Renal cortical epithelial cell (primary cell): ENCODE measurements at places on chromosomes 4 and X.

- DNase-seq = no peak
Measured at GRCh38 chr4:87321888-87322287, 794 bp downstream of the HSD17B13 start.

- DNase-seq = peak; percentile 83
Measured at GRCh38 chr4:3461515-3462291, 1.4 kb upstream of the DOK7 start.

DNA sequence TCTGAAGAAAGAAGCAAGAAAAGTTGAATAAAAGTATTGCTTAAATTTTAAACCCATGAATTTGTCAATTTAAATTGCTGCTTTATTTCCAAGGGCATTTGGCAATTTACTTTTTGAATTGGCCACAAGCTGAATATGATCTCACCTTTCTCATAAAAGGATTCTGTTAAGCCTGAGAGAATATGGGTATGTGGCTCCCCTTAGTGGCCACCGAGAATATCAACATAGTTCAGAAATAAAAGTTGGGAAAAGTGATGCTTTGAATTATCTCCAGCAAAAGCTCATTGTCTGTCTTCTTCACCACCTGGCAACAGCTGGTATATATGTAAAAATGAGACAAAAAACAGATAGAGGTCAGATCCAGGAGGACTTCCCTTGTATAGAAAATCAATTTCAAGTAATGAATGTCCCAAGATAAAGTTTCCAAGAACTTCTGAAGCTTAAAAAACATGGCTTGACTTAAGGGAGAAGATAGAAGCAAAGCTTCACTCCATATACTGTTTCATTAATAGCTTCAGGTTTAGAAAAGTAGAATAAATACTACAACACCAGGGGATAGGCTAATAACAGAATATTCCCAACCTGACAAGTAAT is 290.7 kb upstream of the FAM241A start:
- DNase-seq = peak; percentile 38

- no peak for DNase-seq
Measured at GRCh38 chr4:21083413-21083812, 383.2 kb downstream of the PACRGL start.

DNA sequence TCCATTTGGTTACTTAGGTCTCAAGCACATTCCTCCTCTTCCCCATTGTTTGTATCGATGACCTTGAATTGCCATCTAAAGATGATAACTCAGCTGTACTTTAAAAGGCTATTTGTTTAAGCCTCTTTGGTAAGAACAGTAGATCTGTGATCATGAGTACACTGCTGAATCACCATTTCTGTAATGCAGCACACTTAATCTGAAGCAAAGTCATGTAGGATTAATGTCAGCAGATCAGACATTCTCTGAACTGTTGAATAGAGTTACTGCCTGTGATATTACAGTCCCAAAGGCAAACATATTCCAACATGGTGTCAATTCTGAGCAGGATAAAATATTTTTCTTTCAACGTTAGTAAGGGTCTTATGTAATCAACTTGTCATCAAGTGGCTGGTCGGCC is 631.6 kb downstream of the TECRL start:
- no peak for DNase-seq

DNA sequence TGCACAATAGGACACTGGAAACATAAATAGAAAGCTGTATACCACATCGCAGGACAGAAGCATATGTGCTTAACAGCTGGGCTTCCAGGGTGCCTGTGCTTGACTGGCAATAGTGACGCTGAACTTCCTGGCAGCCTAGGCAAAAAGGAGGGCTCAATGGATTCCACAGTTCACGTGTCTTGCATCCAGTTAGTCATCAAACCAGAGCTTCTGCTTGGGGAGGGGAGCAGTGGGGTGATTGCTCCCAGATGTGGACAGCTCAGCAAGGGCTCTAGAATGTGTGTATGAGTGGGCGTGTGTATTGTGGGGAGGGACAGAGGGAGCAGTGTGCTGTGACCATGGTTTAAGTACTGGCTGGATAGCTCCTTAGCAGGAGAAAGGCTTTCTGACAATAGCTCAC is 2.3 kb downstream of the PRRG3 start:
- DNase-seq = no peak

DNA sequence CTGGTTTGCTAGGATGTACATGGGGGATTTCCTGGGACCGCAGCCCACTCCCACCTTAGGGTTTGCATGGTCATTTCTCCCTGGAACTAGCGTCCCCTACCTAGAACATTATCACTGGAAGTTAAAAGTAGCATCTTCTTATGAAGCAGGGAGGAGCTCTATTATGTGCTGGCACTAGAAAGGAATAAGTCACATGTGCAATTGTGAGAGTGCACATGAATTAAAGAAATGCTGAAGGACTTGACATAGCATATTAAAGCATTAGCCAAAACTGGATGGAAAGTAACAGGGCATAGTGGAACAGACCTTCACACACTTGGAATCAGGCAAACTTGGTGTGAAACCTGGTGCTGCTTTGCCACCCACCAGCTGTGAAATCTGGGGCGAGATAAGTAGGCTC is 2.7 kb downstream of the EXOC1L start:
- no peak for DNase-seq

DNA sequence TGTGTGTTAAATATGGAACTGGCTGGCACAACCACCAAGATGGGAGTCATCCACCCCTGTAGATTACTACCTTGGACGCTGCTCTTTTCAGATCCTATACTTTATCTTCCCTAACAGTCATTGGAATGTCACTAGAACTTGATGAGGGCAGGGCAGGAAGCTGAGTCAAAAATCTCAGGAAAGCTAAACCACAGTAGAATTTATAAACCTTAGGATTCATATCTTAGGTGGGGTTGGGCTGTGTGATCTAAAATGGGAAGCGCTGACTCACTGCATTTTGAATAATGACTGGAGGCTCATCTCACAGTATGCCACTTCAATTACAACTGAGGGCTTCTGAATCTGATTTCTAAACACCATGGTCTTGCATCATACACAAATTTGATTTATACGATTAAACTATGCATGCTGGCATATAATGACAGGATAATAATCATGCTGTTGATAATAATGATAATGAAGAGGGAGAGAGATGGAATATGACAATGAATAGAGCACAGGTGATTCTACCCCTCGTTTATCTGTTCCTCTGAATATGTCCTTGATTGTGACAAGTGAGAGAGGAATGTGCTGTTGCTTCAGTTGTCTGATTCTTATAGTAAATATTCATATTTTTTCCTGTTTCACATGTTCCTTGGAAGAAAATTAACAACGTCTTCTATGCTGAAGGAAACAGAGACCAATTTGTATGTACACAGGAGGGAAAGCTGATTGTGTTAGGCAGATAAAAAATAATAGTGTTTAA is 270.3 kb upstream of the HS3ST1 start:
- peak; percentile 55 for DNase-seq

DNA sequence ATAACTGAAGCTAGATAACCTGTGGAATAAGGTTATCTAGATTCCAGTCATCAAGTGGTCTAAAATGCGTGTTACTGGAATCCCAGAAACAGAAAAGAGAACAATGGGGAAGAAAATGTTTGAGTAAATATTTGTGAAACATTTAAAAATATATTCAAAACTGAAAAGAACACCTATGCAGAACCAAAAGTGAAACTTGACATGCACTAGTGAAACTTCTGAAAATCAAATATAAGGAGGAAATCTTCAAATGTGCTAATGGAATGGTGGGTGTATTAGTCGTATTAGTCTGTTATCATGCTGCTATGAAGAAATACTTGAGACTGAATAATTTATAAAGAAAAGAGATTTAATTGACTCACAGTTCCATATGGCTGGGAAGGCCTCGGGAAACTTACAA is 512.4 kb upstream of the KLHL4 start:
- DNase-seq = no peak

DNA sequence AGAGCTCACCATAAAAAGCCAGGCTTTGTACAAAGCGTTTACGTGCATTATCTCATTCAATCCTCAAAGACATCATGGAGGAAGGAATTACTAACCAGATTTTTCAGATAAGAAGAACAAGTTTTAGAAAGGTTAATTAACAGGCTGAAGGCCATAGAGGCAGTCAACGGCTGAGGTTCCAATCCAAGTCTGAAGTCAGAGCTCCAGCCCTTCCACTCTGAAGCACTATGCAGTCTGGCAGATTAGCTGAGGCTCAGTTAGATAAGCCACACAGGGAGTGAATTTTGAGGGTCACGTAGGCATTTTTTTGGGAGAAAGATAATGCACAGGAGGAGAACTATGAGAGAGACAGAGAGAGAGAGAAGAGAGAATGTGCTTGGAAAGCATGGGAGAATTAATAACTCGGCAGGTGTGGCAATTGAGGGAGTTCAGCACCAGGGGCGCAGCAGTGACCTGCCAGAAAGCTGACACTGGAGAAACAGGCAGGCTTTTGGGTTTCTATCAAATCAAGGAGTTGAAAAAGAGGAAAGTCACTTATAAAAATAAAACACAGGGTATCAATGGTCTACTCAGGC is 116.5 kb upstream of the NAP1L5 start:
- no peak for DNase-seq

- DNase-seq = peak; percentile 30
Measured at GRCh38 chr4:103996064-103996463, 276.3 kb upstream of the TACR3 start.

- DNase-seq = no peak
Measured at GRCh38 chr4:28784188-28784587, 1923.5 kb downstream of the STIM2 start.

GRCh38 chr4:38804654-38805295 is at the start of gene TLR1:
Gene TLR1 (minus strand): TSS chr4:38804791. CDS start chr4:38798831, 5,960 bp downstream.
- DNase-seq = peak; percentile 92

DNA sequence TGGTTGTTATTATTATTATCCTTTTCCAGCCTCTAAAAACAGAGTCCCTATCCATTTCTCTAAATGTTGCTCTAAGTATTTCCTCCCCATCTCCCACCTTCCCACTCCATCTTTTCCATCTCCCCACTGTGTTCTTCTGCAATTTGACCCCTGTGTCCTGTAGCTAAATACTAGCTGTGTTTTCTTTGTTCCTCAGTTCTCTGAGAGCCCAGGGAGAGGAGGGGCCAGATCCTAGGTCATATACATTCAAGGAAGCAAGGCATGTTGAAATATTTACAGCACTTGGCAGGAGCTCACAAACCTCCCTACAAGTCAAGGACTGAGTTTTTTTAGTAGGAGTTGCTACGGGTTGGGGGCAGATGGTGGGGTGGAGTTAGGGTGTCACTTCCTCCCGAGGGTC is 10.5 kb downstream of the SLC16A2 start:
- no peak for DNase-seq

DNA sequence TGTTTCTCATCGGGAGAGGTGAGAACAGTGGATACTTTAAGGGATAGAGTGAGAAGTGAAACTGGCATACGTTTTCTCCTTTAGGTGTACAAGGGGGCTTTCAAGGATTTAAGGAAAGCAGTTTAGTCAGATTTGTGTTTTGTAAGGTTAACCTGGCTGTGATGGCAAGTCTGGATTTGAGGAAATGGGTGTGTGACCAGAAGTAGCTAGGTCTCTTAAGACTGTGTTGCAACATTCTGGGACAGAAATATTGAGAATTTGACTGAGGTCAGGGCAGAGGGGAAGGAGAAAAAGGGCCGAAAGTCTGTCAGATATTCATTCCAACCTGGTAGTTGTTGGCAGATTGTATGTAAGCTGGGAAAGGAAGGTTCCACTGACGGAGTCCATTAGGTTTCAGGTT is 10.4 kb upstream of the GABRE start:
- DNase-seq = no peak

DNA sequence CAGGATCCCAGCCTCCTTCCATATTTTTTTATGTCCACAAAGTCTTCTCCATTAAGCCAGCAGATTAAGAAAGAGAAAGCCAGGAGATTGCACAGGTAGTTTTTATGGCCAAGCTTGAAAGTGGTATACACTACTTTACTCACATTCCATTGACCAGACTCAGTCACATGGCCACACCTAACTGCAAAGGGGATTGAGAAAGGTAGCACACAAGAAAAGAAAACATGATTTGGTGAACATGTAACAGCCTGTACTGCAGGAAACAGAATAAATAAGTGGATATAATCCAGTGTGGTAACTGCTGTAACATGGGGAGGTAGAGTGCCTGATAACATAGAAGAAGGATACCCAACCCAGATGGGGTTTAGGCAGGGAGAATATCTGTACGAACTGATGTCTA is 43.9 kb downstream of the HOPX start:
- DNase-seq = peak; percentile 27

DNA sequence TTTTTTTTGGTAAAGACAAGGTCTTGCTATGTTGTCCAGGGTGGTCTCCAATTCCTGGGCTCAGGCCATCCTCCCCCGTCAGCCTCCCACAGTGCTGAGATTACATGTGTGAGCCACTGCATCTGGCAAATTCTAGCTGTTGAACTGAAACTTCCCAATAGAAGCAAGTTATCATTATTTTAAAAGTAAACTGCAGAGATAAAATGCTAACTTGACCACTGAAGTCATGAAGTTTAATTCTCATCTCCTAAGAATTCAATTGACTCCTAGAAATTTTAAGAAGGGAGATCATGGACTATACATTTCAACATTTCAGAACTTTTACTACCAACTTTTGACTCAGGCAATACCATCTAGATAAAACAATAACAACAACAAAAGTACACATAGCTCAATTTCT is 11.7 kb upstream of the EXOSC9 start:
- DNase-seq = no peak

GRCh38 chrX:57595381-57595811 is 3.6 kb downstream of the ZXDB start:
- DNase-seq = peak; percentile 21

- DNase-seq = no peak
Measured at GRCh38 chr4:34718576-34719245, 1525.6 kb downstream of the ARAP2 start.

GRCh38 chr4:67697860-67698687 is 2.9 kb downstream of the UBA6 start:
- no peak for DNase-seq

GRCh38 chrX:11481035-11481434 is 184.7 kb downstream of the ARHGAP6 start:
- no peak for DNase-seq

- DNase-seq = peak; percentile 83
Measured at GRCh38 chr4:56026596-56026995, 77.9 kb downstream of the CEP135 start.

DNA sequence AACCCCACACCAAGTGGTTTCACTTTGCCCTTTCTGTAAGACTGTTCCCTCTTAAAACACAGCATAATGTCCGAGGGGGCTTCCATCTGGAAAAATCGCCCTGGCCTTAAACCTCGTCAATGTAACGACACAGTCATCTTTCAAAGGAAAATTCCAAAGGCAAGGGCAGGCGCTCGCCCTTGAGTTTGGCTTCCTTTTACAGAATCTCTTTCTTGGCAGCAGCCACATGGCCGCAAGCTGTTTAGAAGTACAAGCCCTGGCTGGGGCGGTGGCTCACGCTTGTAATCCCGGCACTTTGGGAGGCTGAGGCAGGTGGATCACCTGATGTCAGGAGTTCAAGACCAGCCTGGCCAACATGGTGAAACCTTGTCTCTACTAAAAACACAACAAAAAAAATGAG is 27.1 kb upstream of the GRPEL1 start:
- no peak for DNase-seq

- no peak for DNase-seq
Measured at GRCh38 chr4:70701271-70701670, 12.9 kb downstream of the UTP3 start.

DNA sequence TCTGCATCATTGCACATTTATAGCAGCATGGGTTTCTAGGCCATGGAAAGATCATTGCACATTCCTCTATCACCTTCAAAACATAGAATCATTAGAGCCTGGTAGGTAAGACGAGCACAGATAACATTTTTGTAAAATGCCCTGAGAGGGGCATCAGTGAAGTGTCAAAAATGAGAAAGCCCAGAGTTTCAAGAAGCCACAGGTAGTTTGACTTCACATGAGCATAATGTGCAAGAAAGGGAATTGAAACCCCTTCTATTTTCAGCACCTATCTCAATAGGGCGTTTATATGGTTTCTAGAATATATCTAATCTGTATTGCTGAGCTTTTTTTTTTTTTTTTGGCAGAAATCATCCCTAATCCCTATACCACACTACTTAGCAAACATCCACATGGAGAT is 2441.7 kb downstream of the ARAP2 start:
- DNase-seq = no peak
